ENCODE measurements at places on chromosomes 2 and 18.

DNA sequence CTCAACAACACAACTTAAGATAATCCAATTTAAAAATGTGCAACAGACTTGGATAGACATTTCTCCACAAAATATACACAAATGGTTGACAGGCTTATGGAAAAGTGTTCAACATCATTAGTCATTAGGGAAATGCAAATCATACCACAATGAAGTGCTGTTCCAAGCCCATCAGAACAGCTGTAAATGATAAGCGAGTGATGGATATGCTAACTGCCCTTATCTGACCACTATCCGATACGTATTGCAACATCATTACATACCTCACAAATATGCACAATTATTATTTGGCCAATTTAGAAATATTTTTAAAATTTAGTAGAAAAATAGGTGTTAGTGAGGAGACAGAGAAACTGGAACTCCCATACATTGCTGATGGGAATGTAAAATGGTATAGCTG is 62.2 kb downstream of the PPP4R1 start:
- no peak for DNase-seq

GRCh38 chr2:9217838-9218770 is 11.5 kb downstream of the ASAP2 start:
- no peak for DNase-seq

- DNase-seq = no peak
Observed at GRCh38 chr2:198720266-198720665, 737.5 kb downstream of the SATB2 start.

GRCh38 chr2:68251855-68252399 is 405 bp downstream of the PPP3R1 start:
- no peak for DNase-seq

DNA sequence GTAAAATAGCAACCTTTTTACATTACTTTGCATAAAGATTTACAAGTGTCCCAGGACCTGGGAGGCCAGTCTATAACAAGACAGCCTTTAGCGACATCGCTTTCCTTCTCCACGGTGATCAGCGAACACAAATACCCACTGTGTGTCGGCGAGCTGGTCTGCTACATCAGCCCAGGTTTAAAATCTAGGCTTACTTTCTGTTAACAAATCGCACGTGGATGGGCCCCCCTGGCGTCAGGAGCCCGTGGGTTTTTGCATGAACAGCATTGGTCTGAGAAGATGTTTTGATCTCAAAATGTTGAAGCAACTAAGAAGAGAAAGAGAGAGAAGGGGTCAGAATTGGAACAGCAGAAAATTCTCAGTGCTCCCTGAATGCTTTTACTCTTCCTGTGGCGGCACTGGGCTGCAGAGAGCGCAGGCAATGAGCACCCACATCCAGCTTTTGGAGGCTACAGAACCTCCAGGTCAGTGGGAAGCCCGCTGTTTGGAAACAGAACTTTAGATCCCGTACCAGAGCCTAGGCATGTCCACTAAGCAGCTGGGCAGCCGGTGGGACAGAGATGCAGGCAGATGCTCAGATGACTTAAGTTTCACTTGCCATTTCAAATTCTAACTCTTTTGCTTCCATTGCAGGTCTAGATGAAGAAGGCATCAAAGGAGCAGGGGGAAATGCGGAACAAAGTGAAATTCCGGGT is 32.9 kb downstream of the CYP27C1 start:
- DNase-seq = no peak
